A549 (cell line): ENCODE measurements at places on chromosomes 16 and 17.
A peak's percentile ranks its signal among the peaks of the same experiment; 100 is the strongest.

DNA sequence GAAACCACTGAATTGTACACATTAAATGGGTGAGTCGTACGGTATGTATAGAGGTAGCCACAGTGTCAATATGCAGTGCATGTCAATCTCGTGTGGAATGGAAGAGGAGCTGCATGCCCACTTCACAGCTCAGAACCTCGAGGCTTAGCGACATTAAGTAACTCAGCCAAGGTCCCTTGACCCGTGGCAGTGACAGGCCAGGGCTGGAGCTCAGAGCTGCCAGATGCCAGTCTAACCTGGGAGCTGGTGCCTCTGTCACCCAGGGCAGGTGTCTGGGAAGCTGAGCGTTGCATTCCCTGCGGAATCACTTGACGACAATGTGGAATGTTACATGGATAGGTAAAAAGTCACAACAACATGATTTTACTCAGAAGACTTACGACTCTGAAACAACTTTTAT lies 298.1 kb downstream of the FOXL1 start:
- no peak for DNase-seq

- no peak for DNase-seq
Measured at GRCh38 chr16:87406495-87407088, 14.5 kb downstream of the MAP1LC3B start.

DNA sequence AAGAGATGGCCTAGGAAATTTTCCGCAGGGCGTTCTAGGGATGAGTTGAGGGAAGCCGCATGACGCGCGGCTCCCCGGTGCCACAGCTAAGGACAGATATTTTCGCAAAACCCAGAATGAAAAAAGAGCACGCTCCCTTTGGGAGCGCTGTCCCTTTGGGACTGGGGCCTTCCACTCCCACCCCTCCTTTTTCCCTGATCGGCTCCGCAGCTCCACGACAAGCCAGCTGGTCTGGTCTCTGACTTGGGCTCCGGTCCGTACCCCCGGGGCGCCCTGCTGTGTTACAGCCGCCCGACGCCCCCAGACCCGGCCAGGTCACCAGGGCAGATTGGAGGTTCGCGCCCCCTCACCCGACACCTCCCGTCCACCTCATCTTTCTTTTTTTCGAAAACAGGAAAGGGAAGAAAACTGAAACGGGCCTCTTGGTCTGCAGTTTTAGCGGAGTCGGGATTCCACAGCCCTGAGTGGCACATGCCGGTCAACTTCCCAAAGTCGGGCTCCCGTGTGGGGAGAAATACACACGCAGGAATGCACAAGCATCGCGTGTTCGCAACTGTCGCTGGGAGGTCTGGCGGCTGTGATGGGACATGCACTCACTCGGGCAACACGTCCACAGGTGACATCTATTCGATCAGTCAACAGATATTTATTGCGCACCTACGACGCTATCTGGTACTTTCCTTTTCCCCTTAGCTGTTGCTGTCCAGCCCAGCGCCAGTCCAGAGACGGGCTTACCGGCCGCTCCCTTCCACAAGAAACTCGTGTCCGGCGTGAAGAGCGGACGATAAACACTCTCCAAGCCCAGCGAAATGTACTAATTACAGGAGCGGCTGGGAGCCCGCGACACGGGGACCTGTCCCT lies 3.9 kb upstream of the SOX9 start:
- no peak for DNase-seq

GRCh38 chr16:67551972-67552371 lies 10.4 kb upstream of the CTCF start:
- no peak for DNase-seq

DNA sequence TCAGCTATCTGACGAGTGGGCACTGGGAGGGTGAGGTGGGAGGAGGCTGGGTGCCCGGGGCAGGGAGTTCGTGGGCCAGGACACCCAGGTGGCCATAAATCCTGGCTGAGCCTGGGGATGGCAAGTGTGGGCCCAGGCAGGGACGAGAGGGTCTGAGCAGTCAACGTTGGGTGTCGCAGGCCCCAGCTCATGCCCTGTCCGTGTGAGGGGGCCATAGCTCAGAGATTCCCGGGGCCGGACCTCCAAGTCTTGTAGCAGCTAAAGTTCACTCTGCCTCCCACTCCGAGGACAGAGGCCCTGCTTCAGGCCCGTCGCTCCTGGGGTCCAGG lies 34.4 kb downstream of the CTU2 start:
- no peak for DNase-seq

DNA sequence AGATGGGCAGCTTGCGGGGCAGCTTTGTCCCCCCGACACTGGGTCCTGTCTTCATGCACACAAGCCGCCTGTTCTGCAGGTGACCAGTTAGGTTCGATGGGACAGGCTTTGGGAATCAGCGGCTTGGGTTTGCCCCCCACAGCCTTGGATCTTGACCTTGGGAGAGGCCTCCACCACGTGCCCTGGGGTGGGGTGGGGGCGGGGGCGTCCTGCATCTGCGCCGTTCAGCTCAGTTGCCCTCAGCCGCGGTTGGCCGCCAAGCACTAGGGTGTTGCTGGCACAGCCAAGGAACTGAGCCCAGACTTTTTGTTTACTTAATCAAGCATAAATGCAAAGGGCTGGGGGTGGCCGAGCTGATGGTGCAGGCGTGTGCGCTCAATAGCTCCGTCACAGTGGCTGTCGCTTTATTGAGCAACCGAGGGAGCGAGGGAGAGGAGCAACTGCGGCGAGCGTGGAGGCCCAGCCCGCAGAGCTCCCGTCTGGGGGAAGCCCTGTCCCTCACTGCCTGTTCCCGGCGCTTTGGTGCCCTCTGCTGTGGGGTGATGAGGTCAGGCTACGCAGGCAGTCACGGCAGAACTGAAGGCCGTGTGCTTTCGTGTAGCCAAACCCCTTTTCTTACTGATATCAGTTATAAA lies 33.9 kb downstream of the JPH3 start:
- peak; percentile 98 for DNase-seq

DNA sequence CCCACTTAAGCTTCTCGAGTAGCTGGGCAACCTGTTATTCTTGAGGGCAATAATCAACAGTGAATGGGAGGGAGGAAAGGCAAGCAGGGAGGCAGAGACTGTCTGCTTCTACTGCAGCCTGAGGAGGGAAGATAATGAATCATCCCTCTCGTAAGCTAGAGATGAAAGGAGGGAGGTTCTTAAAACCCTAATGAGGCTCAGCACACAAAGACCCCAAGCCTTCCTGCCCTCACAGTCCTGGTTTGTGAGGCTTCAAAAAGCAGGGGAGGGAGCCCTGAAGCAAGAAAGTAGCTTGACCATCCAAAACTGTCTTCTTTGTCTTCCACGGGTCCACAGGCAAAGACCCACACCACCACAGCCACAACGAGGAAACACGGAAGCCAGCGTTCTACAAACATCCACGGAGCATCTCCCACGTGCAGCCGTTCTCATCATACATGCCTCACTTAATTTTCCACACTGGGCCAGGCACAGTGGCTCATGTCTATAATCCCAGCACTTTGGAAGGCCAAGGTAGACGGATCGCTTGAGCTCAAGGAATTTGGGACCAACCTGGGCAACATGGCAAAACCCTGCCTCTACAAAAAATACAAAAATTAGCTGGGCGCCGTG lies 1.8 kb downstream of the PIK3R5 start:
- no peak for DNase-seq

DNA sequence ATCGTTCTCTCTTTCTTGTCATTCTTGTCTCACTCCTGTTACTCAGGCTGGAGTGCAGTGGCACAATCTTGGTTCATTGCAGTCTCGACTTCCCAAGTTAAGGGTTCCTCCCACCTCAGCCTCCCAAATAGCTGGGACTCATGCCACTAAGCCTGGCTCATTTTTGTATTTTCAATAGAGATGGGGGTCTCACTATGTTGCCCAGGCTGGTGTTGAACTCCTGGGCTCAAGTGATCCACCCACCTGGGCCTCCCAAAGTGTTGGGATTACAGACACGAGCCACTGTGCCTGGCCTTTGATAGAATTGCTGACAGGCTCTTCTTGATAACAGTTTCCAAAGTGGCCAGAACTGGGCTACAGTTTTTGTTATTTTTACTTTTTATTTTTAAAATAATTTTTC lies 32.3 kb downstream of the TPPP3 start:
- DNase-seq = no peak

DNA sequence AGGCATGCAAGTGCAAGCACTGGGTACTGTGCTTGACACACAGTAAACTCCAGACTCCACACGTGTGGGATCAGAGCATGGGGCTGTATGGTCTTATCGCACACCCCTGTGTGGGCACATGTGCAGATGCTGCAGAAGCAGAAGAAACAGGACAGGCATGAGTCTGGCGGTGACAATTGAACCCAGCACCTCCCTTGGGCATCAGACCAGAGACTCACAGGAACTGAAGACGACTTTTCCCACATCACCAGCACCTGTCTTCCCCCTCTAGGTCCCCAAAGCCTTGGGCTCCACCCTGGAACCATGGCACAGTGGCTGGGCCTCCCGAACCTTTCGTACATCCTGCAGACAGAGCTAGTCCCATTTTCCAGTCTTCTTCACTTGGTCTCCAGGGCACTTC lies 126.4 kb upstream of the CDH5 start:
- DNase-seq = no peak

- DNase-seq = peak; percentile 88
Measured at GRCh38 chr16:55836158-55836611, 3.3 kb upstream of the CES1 start.

GRCh38 chr16:17370731-17371285 lies 100.0 kb downstream of the XYLT1 start:
- DNase-seq = no peak

DNA sequence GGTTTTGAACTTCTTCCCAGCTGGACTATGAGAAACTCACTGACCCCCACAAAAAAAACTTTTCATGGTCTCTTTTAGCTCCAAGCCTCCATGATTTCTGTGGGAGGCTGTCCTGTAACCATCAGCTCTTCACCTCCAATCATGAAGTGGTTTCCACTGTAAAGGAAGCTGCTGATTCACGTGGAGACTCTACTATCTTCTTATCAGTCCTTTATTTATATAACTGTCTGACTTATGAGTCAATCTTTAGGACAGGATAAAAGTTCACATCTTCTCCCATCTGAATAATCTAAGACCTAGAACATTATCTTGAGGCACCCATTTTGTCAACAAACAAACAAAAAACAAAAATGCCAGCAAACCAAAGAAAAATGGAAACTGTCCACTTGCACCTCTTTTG lies 409.9 kb downstream of the SLC39A11 start:
- DNase-seq = peak; percentile 76

DNA sequence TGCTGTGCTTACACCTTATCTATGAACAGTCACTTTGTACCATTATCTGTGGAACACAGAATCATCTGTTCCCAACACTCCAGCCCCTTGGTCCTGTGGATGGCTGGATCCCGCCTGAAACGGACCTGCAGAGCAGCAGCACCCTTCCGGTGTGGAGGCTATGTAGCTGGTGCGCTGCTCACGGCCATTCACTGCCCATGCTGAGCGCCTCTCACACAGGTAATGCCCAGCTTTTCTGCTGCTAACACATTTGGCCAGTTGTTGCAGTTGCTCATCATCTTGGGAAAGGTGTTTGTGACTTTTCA lies 11.4 kb upstream of the PLK1 start:
- no peak for DNase-seq

DNA sequence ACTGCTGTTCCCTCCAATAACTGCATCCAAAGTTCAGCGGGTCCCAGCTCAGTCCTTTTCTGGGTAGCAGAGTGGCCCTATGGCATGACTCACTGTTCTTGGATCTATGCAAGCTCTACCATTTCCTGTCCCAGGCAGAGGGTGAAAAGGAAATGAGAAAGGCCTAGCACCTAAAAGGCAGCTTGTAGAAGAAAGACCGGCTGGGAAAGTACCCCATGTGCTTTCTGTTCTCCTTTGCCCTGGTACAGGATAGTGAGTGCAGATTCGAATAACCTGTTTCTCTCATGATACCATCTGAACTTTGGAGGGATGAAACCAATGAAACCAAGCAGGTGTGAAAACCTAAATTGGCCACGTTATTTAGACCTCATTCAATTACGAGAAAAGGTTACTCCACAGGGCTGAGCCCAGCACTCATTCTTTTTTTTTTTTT lies 12.7 kb upstream of the HASPIN start:
- DNase-seq = no peak

GRCh38 chr17:7932483-7932891 lies 481 bp downstream of the CNTROB start:
- peak; percentile 73 for DNase-seq

DNA sequence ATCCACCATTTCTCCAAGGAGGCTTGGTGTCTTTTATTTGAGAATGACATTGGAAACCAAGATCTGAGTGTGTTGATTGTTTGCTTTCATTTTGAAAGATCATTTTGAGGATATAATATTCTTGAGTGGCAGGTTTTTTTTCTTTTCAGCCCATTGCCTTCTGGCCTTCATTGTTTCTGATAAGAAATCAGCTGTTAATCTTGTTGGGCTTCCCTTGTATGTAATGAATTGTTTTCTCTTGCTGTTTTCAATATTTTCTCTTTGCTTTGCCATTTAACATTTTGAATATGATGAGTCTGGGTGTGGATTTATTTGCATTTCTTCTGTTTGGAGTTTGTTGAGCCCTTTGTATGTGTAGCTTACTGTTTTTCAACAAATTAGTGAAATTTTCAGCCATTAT lies 22.0 kb downstream of the PRSS54 start:
- peak; percentile 7 for DNase-seq

GRCh38 chr17:1087381-1088241 lies 90.7 kb downstream of the TIMM22 start:
- peak; percentile 84 for DNase-seq

- DNase-seq = no peak
Measured at GRCh38 chr17:50186661-50187393, 14.6 kb downstream of the COL1A1 start.

GRCh38 chr17:77930780-77931768 lies 27.4 kb upstream of the TNRC6C start:
- DNase-seq = no peak

- no peak for DNase-seq
Measured at GRCh38 chr16:66594739-66595138, 9.8 kb upstream of the CMTM3 start.

GRCh38 chr16:73232555-73233328 lies 184.8 kb upstream of the ZFHX3 start:
- peak; percentile 56 for DNase-seq

- DNase-seq = no peak
Measured at GRCh38 chr16:84039696-84040095, 2.9 kb downstream of the SLC38A8 start.

- no peak for DNase-seq
Measured at GRCh38 chr16:5874899-5875298, 777.3 kb upstream of the EEF2KMT start.

- no peak for DNase-seq
Measured at GRCh38 chr17:66985338-66986237, 21.1 kb downstream of the CACNG4 start.

GRCh38 chr17:82845163-82845807 lies 5.5 kb upstream of the ZNF750 start:
- DNase-seq = no peak

GRCh38 chr17:42407289-42407836 lies 15.7 kb downstream of the CAVIN1 start:
- DNase-seq = peak; percentile 96

DNA sequence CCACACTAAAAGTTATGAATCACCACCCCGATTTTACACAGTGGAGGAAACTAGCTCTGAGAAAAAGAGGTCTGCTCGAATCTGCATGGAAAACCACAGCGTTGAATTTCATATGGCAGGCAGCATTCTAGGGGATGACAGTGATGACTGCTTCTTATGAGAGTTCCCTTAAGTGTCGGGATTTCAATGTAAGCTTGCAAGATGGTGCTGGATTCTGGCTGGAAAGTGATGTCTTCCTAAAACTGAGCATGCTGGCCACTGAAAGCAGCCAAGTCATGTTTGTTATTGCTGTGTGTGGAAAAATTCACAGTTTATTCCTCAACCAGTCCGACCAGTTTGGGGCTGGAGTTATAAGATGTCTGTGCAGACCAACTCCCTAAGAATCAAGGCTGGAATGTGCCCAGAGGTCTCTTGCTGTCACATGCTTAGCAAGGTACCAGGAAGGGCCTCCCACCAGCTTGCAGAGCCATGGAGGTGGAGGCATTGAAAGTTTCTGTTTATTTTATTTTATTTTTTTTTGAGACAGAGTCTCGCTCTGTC lies 37.2 kb upstream of the GAN start:
- no peak for DNase-seq
